ENCODE measurements at places on chromosomes 7 and 10. TPM values are rescaled to one million over a fixed set of nuclear protein-coding genes. Genes with fewer than 3 reads are reported as not detected.

DNA sequence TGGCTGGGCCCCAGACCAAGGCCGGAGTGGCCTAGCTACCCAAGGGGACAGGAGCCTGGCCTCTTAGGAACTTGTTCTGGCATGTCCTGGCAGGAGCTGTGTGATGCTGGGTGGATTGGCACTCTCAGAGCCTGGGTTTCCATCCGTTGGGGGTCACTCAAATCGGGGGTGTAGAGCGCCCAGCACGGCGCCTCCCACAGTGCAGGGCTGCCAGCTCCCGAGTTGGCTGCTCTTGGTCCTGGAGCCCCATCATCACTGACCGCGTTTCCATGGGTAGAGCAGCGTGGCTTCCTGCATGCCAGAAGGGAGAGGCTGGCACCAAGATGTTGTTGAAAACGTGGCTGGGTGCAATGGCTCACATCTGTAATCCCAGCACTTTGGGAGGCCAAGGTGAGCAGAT is 70.3 kb downstream of the UNCX start:
- H3K4me1 ChIP-seq: no peaks in the 10 kb centered on the region
- no peaks in the 10 kb centered on the region for H3K36me3 ChIP-seq
- H3K4me3 ChIP-seq: no peak overlapping the region
- DNase-seq: no peak
- peaks cover 22% of the 10 kb centered on the region for H3K27me3 ChIP-seq
- H3K27ac ChIP-seq: peak overlapping the region; percentile 64

Gene ANKRD16
- 7.6 TPM for total RNA-seq

DNA sequence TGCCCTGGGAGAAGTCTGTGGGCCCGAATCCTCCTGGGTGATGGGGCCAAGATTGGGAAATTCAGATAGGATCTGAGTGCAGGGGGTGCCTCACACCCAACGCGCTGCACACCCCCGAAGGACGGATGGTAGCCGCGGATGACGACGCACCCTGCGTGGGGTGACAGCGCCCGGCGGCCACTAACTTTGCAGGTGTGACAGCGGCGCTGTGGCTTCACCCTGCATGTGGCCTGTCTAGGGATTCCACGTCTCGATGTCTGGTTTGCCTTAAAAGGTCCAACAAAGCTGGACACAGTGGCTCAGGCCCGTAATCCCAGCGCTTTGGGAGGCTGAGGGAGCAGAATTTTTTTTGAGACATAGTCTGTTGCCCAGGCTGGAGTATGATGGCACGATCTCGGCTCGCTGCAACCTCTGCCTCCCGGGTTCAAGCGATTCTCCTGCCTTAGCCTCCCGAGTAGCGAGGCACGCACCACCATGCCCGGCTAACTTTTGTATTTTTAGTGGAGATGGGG is 18.6 kb downstream of the ADAP1 start:
- H3K27ac ChIP-seq: peak overlapping the region; percentile 75
- H3K4me1 ChIP-seq: peaks cover 39% of the 10 kb centered on the region
- peak overlapping the region; percentile 58 for H3K4me3 ChIP-seq

- no peak overlapping the region for H3K4me3 ChIP-seq
- no peak overlapping the region for H3K27ac ChIP-seq
- no peaks in the 10 kb centered on the region for H3K4me1 ChIP-seq
- H3K36me3 ChIP-seq: no peaks in the 10 kb centered on the region
- DNase-seq: no peak
- peaks cover 15% of the 10 kb centered on the region for H3K27me3 ChIP-seq
These were observed 164.3 kb downstream of the BMPER start for GRCh38 chr7:34069676-34070075.

- H3K27ac ChIP-seq: no peak overlapping the region
- no peaks in the 10 kb centered on the region for H3K4me1 ChIP-seq
- no peak overlapping the region for H3K4me3 ChIP-seq
- H3K27me3 ChIP-seq: no peaks in the 10 kb centered on the region
- H3K36me3 ChIP-seq: no peaks in the 10 kb centered on the region
These were observed 572.5 kb downstream of the ARL4A start for GRCh38 chr7:13259930-13260329.

Gene ANXA8
- total RNA-seq: not detected

GRCh38 chr10:19922236-19922963 is 106.2 kb downstream of the PLXDC2 start:
- H3K27me3 ChIP-seq: no peaks in the 10 kb centered on the region
- H3K36me3 ChIP-seq: no peaks in the 10 kb centered on the region
- no peak overlapping the region for H3K27ac ChIP-seq
- no peak for DNase-seq

Gene SP8
- total RNA-seq: not detected

Gene TFR2
- 10.1 TPM for total RNA-seq

Gene HOXA13
- not detected for total RNA-seq

GRCh38 chr10:58570979-58571378 is 58.3 kb downstream of the BICC1 start:
- no peaks in the 10 kb centered on the region for H3K27me3 ChIP-seq
- no peaks in the 10 kb centered on the region for H3K36me3 ChIP-seq
- H3K4me1 ChIP-seq: no peaks in the 10 kb centered on the region

DNA sequence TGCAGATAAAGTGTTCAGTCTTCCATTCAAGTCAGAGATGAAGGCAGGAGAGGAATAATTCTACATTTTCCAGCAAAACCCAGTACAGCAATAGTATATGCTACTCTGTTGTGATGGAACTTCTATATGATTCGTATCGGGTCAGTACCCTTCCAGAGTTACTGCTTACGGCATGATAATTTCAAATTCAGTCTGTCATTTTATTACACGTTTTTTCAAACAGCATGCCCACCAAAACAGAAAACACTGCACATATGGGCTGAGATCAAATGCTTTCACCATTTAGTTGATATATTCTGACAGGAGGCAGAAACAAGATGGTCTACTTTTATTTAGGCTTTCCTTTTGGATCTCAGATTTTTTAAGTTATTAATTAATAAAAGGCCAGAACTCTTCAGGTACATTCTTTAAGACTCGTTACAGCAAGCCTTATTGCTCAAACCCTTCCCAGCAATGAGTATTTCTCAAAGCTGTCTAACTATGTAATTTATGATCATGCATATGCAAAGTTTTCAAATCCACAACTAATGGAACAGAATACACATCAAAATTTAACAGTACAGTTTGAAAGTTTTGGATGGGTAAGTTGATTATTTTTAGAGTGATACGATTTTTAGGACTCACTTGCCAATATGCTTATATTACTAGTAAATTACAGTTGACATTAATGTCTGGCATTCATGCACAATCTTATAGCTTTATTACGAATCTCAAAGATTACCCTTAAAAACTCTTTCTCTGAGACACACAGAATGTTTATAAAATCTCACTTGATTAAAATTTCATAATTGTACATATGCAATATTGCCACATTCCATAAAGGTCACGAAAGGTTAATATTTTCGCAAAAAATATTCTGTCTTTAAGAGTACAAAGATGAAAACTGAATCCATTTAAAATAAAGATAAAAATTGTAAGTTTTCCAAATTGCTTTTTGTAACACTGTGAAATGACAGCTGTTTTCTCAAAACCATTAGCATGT is 91.0 kb downstream of the ANK3 start:
- no peak for DNase-seq
- no peak overlapping the region for H3K4me3 ChIP-seq
- H3K27ac ChIP-seq: no peak overlapping the region
- H3K36me3 ChIP-seq: no peaks in the 10 kb centered on the region
- no peaks in the 10 kb centered on the region for H3K27me3 ChIP-seq

- no peaks in the 10 kb centered on the region for H3K27me3 ChIP-seq
- H3K4me1 ChIP-seq: peaks cover 22% of the 10 kb centered on the region
- DNase-seq: peak; percentile 73
- peak overlapping the region; percentile 85 for H3K4me3 ChIP-seq
These were observed 1.5 kb upstream of the KAT6B start for GRCh38 chr10:74824900-74825370.

DNA sequence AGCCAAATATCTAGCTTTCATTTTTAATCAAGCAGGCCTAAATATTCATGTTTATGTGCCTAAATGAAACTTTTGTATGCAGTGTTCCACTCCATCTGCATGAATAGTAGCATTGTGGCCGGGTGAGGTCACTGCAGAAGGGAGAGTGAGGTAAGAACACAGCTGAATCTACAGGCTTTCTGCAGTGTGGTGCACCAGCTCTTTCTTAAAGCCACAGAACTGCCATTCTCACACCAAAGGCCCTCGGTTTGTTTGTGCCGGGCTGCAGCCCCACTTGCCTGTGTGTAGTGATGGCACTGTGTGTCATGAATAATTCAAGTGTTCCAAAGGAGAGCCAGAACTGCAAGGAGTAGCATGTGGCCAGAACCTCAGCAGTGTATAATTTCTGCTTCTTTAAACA is 204.1 kb downstream of the TRIL start:
- no peaks in the 10 kb centered on the region for H3K4me1 ChIP-seq
- no peak for DNase-seq
- H3K36me3 ChIP-seq: no peaks in the 10 kb centered on the region
- no peak overlapping the region for H3K4me3 ChIP-seq

Gene UCMA
- not detected for total RNA-seq

Gene ZNF727
- not detected for total RNA-seq

GRCh38 chr10:98587156-98587837 is 140.6 kb upstream of the HPS1 start:
- no peaks in the 10 kb centered on the region for H3K36me3 ChIP-seq
- peaks cover 39% of the 10 kb centered on the region for H3K27me3 ChIP-seq
- no peak overlapping the region for H3K4me3 ChIP-seq
- no peaks in the 10 kb centered on the region for H3K4me1 ChIP-seq
- DNase-seq: no peak
- H3K27ac ChIP-seq: no peak overlapping the region

- H3K4me1 ChIP-seq: no peaks in the 10 kb centered on the region
- H3K27ac ChIP-seq: no peak overlapping the region
- H3K27me3 ChIP-seq: peaks cover 19% of the 10 kb centered on the region
- no peaks in the 10 kb centered on the region for H3K36me3 ChIP-seq
- no peak for DNase-seq
- H3K4me3 ChIP-seq: no peak overlapping the region
These were observed 5.3 kb upstream of the CALD1 start for GRCh38 chr7:134774119-134774518.

- H3K36me3 ChIP-seq: no peaks in the 10 kb centered on the region
- no peak for DNase-seq
- no peak overlapping the region for H3K27ac ChIP-seq
- H3K27me3 ChIP-seq: peaks cover 3% of the 10 kb centered on the region
- no peak overlapping the region for H3K4me3 ChIP-seq
These were observed 41.1 kb downstream of the GPRIN2 start for GRCh38 chr10:46515366-46515765.

Gene LHFPL3
- not detected for total RNA-seq

DNA sequence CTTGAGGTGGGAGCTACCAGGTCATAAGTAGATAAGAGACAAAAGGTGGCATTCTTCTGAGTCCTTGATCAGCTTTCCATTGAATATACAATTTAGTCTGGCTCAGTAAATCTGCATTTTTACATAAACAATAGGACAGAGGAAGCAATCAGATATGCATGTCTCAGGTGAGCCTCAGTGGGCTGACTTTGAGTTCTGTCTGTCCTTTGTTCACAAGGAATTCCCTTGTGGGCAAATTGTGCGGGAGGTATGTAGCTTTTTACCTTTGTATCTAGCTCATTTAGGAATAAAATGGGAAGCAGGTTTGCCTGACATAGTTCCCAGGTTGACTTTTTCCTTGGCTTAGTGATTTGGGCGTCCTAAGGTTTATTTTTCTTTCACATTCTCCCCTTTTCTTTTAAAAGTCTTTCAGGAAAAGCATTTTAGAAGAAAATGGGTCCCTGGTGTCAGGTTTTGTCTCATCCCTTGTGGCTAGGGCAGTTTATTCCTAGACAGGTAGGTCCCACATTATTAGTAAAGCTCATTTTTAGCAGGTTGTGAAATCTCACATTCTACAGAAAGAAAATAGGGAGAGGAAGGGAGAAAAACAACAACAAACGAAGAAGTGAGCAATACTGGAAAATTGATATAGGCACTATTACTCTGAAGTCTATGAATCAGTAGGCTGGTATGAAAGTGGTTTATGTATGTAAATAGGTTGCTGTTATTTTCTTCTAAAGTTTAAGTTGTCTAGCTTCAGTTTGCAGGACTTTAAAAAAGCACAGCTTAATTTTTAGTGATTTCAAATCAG is 16.5 kb downstream of the SPAM1 start:
- H3K27ac ChIP-seq: no peak overlapping the region
- peaks cover 5% of the 10 kb centered on the region for H3K27me3 ChIP-seq
- H3K36me3 ChIP-seq: no peaks in the 10 kb centered on the region
- DNase-seq: no peak
- H3K4me1 ChIP-seq: no peaks in the 10 kb centered on the region
- H3K4me3 ChIP-seq: no peak overlapping the region

- no peaks in the 10 kb centered on the region for H3K36me3 ChIP-seq
- no peaks in the 10 kb centered on the region for H3K27me3 ChIP-seq
- no peak overlapping the region for H3K4me3 ChIP-seq
- H3K27ac ChIP-seq: no peak overlapping the region
- no peaks in the 10 kb centered on the region for H3K4me1 ChIP-seq
These were observed 154.3 kb downstream of the PPP1R3A start for GRCh38 chr7:113764401-113765035.

DNA sequence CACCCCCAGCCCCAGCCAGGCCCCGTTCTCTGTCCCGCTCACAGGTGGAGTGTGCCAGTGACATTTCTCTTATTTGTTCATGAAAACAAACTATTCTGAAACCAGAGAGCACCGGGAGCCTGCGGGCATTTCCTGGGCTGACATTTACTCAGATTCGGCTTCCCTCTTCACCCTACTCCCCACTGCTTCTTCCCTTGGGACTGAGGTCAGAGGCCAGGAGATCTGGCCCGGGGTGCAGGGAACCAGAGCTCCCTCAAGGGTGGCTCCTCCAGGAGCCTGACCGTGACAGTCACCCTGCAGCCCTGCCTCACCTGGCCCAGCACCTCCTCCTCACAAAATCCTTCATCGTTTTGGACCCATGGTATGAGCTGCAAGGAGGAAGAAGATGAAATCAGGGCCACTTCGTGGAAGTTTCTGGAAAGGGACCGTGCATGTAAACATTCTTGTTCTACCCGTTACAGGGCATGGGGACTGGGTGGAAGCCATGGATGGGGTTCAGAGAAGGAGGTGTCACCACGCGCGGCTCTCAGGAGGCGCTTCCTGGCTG is 12.2 kb downstream of the BHLHA15 start:
- no peaks in the 10 kb centered on the region for H3K36me3 ChIP-seq
- no peak overlapping the region for H3K27ac ChIP-seq
- peaks cover 7% of the 10 kb centered on the region for H3K4me1 ChIP-seq
- DNase-seq: peak; percentile 31

Data from natural killer cell treated with Interleukin-12 subunit alpha and Interleukin-12 subunit beta and Interleukin-15 and Interleukin-18, amount 100 ng/mL, for 72 hours (primary cell).